Ammon's horn (tissue), 1 donor: ENCODE measurements at places on chromosomes 13 and 19.

- peak; percentile 55 for DNase-seq
These were observed 33.1 kb downstream of the PPP1R37 start for GRCh38 chr19:45125975-45126493.

DNA sequence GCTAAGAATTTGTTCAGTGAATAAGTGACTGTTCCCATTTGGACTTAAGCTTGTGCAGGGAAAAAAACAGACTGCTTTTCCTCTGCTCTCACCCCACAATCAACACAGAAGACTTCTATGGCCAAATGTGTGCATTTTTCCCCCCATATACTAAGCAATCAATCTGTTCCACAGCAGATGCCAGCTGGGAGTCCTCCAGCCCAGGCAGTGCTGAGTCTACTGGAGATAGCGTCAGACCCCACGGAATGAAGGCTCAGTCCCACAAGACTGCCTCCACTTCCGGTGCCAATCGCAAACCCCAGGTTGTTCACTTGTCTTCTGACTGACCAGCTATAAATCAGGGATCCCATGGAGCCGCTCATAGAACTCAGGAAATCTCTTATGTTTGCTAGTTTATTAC lies 69.5 kb upstream of the ANKRD10 start:
- no peak for DNase-seq

GRCh38 chr19:15234431-15235130 lies 2.3 kb upstream of the EPHX3 start:
- DNase-seq = no peak

DNA sequence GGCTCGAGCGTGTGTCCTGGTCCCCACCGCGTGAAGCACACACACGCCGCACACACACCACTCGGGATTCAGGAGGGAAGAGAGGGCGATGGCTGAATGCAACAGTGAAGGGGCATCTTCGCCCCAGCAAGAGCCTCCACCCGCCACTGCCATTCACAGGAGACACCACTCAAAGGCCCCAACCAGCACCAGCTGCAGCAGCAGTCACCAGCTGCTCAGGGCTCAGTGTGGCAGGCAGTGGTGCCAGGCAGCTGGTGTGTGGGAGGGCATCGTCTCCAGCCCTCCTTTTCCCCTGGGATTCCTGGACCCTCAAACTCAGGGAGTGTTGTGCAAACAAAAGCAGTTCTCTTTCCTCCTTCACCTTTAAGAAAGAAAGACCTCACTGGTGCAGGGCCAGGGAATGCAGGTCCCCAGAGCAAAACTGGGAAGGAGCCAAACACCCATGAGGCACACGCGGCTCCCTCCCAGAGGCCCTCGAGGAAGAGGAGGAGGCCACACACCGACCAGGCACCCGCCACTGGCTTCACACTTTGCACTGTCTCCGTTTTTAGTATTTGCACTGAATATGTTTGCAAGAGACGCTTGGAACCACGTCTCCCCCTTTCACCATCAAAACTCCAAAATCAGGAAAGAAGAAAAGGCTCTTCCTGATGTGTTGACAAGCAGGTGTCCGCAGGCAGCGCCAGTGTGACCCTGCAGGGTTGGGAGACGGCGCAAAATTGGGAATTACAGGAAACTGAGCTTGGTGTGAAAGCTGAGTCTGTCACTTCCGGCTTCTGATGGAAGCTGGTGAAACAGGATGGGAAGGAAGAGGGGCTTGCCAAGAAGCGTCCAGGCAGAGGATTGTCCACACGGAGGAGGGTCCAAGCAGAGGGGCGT lies 26.4 kb upstream of the F7 start:
- peak; percentile 91 for DNase-seq
